Fibroblast of lung (primary cell): ENCODE measurements at places on chromosomes 11 and 22.
A peak's percentile ranks its signal among the peaks of the same experiment; 100 is the strongest.

- no peak for DNase-seq
Measured at GRCh38 chr11:128879817-128880216, 11.3 kb upstream of the KCNJ5 start.

GRCh38 chr11:47784785-47785381 lies 17.7 kb upstream of the FNBP4 start:
- no peak for DNase-seq

DNA sequence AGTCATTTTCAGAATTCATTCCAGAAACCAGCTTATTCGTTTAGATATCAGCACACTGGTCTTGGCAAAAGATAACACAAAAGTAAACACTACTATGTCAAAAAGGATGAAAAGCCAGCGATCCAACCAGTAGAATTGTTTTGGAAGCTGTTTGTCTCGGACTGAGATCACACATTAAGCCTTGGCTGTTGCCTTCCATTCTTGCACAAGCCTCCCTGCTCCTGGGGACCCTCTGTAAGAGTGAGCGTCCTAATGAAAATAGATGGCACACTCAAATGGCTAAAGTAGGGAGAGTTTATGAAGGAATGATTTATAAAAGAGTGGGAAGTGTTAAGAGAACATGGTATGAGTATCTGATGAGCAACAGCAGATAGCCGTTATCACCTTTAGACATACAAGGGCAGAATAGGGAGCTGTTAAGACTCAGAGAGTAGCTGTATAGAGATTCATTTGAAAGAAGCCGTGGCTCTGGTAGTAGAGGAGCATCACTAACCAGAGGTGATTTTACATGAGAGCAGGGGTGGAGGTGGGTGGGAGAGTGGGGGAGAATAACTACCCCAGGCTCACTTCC lies 25.2 kb downstream of the PDE3B start:
- DNase-seq = no peak

GRCh38 chr22:44755956-44756361 lies 3.6 kb downstream of the ARHGAP8 start:
- DNase-seq = no peak

DNA sequence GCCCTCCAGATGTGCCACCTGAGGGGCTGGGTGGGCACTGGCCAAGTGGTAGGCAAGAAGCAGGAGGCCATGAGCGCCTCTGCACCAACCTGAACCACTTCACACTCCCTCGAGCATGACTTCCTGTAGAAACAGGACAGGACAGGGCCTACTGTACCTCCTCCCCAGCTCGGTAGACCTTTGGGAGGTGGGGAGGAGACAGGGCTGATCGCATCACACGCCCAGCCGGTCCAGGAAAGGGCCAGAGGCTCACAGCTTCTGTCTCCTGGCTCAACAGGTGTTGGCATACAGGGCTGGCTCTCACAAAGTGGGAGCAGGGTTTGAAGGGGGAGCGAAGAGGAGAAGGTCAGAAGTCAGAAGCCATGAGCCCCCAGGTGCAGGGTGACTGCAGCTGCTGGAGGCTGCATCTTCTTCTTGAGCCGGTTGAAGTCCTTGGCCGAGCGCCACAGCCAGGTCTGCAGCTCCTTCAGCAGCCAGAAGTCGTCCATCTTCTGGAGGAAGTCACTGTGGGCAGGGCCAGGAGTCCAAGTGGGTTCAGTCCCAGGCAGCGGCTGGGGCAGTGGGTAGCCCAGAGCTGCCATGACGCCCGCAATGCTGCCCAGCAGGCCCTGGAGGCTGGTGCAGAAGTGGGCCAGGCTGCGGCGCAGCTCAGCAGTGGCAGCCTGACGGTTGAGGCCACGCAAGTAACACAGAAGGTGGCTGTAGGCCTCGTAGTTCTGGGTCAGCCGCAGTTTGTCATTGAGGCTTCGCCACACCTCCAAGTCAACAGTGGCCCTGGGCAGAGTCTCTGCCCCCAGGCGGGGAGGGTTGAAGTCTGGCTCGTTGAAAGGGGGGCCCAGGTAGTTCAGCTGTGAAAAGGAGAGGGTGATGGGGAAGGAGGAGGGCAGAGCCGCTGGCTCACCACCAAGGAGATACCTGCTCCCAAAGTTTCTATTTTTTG lies 8.3 kb downstream of the CLCF1 start:
- no peak for DNase-seq

DNA sequence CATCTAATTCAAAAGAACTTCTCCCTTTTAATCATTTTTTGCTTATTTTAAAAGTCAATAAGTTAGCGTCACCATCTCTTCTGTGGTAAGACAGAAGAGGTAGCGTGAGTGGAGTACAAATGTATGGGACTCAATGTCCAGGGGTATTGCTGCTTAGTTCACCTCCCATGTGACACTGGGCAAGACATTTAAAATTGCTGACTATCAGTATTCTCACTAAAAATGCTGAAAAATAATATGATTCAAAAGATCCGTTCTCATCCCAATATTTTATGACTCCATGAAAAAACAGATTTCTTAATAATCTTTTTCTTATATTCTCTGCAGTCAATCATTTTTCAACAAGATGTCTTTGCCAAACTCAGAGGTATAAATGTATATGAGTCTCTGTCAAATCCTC lies 68.1 kb upstream of the LRRC4C start:
- no peak for DNase-seq

- DNase-seq = no peak
Measured at GRCh38 chr22:27490080-27490479, 311.5 kb downstream of the MN1 start.

GRCh38 chr11:69918938-69919650 lies 99.9 kb upstream of the FGF3 start:
- DNase-seq = peak; percentile 64

- no peak for DNase-seq
Measured at GRCh38 chr11:97814325-97814959, 1206.3 kb upstream of the CNTN5 start.

- peak; percentile 12 for DNase-seq
Measured at GRCh38 chr22:33577862-33578411, 342.3 kb downstream of the LARGE1 start.

DNA sequence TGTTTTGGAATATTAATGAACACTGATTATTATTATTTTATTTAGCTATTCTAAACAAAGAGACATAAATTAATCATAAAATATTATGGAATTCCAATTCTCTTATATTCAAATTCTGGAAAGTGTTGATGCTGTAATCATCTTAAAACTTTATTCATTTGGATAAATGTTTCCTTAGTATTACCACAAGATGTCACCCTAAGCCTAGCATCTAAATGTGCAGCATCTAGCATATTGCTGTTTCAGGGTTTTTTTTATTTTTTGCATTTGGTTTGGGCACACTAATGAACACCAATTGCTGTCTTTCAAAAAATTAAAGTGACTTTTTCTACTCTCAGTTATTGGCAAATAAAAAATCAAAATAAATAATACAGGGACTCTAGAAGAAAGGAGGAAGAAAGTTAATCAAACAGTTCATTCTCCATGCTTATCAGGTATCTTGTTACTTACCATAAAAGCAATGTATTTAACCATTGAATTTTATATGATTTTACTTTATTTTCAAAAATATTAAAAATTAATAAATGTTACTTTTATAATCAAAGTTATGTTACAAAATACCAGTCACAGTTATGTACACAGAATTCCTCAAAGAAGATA lies 31.8 kb downstream of the DLG2 start:
- DNase-seq = peak; percentile 72

GRCh38 chr11:26743622-26744021 lies 21.8 kb upstream of the SLC5A12 start:
- no peak for DNase-seq

DNA sequence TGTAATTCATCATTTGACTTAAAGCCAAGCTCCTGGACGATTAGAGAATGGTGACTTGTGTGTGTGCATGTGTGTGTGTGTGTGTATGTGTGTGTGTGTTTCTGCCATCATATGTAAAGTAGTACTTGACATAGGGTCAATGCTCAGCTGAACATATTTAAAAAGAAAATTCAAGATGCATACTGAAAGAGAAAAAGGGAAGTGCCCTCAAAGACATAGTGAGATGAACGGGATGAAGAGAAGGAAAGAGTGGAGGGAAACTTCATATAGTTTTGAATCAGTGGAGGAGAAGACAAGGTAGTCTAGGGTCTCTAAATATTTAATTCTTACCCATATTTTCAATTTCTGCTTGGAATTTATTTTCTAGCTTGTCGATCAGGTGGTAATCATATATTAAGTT lies 4.0 kb downstream of the TCN1 start:
- no peak for DNase-seq

DNA sequence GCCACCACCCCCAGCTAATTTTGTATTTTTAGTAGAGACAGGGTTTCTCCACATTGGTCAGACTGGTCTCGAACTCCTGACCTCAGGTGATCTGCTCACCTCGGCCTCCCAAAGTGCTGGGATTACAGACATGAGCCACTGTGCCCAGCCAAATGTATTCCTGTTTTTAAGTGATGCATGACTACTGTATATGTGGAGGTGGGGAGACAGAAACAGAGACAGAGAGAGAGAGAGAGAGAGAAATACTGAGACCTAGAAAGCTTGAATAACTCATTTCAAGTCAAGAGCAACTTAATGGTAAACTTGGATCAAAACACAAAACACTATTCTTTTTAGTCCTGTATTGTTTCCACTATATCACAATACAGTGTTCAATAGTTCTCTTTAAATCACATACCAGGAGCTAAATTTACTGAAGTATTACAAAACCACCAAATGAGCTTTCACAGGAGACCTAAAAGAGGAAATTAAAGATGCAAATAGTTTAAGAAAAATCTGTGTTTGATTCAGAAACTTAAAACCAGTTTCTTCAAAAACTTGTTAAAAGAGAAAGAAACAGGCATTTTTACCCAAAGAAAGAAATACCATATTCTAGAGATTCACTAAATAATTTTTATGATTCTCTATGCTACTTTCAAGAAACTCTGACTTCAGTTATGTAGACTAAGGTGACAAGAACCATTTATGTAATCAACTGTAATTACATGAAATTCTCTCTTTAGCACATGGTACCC lies 188.7 kb downstream of the ETS1 start:
- DNase-seq = no peak

DNA sequence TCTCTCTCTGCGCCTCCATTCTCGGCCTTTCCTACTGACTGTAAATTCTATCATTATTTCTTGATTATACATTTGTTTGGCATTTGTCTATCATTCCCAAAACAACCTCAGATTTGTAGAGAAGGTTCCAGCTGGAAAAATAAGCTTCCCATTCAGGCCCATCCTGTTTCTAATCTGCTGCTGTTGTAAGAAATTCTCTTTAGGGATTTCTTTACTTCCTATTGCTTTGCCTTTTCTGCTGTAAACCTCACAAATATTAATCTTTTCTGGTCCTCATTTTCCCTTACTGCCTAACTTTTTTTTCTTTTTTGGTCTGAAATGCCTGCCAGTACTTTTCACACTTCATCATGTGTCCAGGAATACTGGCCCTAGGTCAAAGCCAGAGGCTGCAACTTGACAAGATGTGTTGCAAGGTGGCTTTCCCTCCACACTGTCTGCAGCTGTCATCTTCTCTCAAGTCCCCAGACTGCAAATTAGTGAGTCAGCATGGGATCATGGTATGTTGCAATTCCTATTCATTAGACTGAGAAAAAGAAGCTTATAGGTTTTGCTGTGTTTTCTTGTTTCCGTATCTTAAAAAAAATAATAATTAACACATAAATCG lies 858.7 kb upstream of the CHORDC1 start:
- peak; percentile 93 for DNase-seq

DNA sequence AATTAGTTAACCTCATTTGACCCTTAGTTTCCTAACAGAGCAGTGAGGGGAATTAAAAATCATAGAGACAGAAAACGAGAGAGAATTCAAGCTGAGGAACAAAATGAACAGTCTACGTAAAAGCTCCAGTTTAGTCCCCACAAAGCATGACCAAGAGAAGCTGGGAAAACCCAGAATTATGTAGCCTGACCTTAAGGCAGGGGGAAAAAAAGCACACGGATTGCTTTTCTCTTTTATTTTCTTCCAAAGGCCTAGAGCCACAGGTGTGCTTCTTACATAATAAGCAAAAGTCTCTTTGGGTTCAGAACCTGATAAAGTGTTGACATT lies 514 bp upstream of the AMBRA1 start:
- no peak for DNase-seq

DNA sequence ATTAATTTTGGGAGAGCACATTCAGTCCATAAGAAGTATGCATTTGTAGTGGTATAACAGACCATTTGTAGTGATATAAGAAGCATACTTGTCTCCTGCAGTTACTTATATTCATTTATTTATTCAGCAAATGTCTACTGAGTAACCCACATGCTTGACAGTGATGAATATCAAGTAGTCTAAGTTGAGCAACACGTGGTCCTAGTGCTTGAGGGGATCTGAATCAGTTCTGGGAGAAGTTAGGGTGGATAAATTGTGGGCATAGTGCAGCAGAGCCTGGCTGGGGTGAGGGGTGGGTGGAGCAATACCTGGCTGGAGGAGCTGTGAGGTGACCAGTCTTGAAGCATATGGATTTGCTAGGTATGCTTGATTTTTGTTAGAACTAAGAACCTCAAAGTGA lies 24.3 kb downstream of the STX3 start:
- no peak for DNase-seq

GRCh38 chr22:47112582-47112965 lies 350.1 kb downstream of the TBC1D22A start:
- no peak for DNase-seq

GRCh38 chr11:83092488-83093384 lies 21.0 kb upstream of the RAB30 start:
- DNase-seq = peak; percentile 27

GRCh38 chr11:74703211-74703610 lies 28.0 kb downstream of the CHRDL2 start:
- no peak for DNase-seq

DNA sequence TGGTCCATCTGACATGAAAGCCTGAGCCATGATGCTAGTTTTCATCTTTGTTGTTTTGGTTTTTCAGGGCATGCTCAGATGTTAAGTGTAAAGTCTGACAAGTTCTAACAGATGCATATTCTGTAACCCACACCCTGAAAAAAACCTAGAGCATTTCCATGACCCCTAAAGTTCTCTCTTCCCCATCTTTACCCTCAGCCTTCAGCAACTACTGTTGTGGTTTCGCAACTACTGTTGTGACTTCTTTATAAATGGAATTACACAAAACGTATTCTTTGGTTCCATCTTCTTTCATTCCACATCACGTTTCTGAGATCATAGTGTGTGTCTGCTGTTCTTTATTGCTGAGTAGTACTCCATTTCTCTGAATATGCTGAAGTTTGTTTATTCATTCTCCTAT lies 65.1 kb upstream of the LDLRAD3 start:
- DNase-seq = no peak

DNA sequence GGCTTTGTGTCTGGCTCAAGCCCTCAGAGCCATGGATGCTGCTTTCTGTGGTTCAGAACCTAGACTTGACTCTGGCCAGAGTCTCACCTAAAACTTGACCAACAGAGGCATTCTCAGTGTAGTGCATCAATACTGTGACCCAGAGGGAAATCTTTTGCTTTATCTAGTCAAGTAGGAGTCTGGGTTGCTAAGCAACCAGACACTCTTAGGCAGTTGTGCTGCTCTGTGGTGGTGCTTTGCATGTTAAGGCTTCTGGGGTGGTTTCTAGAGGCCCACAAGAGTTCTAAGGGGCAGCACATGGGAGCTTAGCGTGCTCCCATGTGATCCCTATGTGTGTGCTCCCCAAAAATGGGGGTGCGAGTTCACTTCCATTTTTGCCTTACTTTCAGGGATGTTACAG lies 224.6 kb upstream of the PLET1 start:
- DNase-seq = no peak
